ENCODE measurements at places on chromosomes 5 and 9.
A peak's percentile ranks its signal among the peaks of the same experiment; 100 is the strongest.

DNA sequence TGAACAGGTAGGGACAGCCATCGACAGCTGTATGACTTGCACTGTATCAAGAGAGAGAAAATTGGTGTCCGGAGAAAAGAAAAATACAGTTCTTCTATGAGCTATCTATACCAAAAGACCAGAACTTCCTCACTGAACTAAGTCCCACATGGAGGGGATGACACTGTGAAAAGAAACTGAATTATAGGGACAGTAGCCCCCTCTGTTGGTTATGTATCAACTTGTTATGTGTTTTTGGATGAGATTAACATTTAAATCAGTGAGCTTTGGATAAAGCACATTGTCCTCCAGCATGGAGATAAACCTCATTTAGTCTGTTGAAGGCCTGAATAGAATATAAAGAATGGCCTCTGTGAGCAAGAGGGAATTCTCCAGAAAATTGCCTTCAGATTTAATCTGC lies 176.6 kb upstream of the SH3GL2 start:
- no peak for DNase-seq

GRCh38 chr5:62375627-62376026 lies 28.1 kb downstream of the DIMT1 start:
- no peak for DNase-seq

- no peak for DNase-seq
These were observed 624.6 kb downstream of the PDE4D start for GRCh38 chr5:59268756-59269415.

GRCh38 chr9:130768265-130768664 lies 66.8 kb upstream of the ABL1 start:
- peak; percentile 80 for DNase-seq

- no peak for DNase-seq
These were observed 1163.6 kb downstream of the CDH12 start for GRCh38 chr5:21689587-21689986.

- DNase-seq = no peak
These were observed 29.3 kb upstream of the CRB2 start for GRCh38 chr9:123326662-123327093.

- no peak for DNase-seq
These were observed 102.4 kb upstream of the PARP8 start for GRCh38 chr5:50564079-50564478.

GRCh38 chr5:151461312-151461711 lies 13.9 kb downstream of the SLC36A1 start:
- DNase-seq = no peak

- no peak for DNase-seq
These were observed 41.5 kb downstream of the DCP2 start for GRCh38 chr5:113017881-113018635.

DNA sequence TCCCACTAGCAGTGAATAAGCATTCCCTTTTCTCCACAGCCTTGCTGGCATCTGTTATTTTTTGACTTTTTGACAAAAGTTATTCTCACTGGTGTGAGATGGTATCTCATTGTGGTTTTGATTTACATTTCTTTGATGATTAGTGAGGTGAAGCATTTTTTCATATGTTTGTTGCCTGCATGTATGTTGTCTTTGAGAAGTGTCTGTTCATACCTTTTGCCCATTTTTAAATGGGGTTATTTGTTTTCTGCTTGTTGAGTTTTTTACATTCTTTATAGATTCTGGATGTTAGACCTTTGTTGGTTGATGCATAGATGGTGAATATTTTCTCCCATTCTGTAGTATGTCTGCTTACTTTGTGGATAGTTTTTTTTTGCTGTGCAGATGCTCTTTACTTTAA lies 171.7 kb downstream of the SREK1 start:
- no peak for DNase-seq

DNA sequence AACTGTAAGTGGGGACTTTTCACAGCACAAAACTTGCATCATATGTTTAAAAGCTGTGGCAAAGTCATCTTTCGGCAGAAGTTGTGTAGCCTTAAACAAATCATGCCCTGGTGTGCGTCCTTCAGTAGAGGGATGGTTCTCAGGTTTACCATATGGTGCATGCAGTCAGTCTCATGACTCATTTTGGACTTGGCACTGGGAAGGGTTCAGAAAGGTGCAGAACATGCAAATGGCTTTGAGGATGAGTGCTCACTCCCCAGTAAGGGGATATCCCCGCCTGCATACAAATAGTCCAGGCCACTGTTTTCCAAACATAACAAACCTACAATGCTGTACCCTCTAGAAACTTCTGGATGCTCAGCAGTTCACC lies 260.3 kb downstream of the NDUFS4 start:
- DNase-seq = no peak

All from islet precursor cell (in vitro differentiated cells).